ENCODE measurements at places on chromosomes 12 and 14.

DNA sequence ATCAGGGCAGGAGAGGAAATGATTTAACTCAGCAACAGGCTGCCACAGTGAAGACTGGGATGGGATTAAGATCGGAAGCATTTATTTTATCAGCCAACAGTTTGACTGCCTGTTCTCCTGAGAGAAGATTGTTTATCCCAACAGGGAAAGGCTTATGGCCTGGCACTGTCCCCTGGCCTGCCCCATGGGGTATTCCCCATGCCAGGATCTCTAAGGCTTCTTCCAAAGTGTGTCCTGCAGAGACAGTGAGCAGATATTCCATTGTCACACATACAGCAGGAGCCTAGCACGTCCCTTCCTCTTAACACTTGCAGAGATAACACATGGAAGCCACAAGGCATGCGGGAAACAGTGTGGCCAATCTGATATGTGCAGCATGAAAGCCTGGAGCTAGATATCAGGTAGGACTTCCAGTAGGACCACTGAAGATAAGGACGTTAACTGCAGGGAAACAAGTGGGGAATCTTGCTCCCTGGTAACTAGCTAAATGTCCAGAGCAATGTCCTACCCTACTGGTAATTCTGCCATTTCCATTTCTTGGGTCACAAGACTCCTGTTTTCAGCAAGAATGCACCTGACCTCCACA lies 48.2 kb downstream of the IQSEC3 start:
- DNase-seq: no peak

DNA sequence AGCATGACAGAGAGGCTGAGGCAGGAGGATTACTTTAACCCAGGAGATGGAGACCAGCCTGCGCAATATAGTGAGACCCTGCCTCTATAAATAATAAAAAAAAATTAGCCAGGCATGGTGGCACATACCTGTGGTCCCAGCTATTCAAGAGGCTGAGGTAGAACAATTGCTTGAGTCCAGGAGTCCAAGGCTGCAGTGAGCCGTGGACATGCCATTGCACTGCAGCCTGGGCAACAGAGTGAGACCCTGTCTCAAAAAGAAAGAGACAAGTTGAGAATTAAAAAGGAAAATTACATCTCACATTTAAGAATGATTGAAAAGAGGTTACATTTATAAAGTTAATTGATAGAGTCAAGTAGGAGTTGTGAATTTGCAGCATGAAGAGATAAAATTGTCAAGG lies 91.4 kb upstream of the TMPO start:
- no peak for DNase-seq

DNA sequence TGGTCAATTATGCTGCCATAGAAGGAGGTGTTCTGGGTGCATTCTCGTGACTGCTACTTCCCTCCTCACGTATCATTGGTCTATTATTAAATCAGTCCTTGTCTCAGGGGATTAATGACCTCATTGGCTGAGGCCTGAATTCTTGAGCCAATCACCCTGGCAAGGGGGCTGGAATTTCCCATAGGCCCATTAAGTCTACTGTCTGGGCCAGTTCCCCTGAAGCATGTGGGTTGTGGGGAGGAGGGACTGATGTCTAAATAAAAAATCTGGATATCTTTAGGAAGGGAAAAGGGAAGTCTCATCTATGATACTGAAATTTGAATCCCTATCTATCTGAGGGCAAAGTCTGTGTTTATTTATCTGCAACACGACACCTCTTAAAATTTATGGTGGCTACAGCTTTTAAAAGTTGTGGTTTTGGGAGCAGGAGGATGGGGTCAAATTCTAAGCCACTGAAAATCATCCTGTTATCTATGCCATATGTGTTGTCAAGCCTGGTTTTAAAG lies 71.9 kb downstream of the DYRK2 start:
- no peak for DNase-seq

- no peak for DNase-seq
Observed at GRCh38 chr12:130698106-130698505, 18.0 kb downstream of the RIMBP2 start.

DNA sequence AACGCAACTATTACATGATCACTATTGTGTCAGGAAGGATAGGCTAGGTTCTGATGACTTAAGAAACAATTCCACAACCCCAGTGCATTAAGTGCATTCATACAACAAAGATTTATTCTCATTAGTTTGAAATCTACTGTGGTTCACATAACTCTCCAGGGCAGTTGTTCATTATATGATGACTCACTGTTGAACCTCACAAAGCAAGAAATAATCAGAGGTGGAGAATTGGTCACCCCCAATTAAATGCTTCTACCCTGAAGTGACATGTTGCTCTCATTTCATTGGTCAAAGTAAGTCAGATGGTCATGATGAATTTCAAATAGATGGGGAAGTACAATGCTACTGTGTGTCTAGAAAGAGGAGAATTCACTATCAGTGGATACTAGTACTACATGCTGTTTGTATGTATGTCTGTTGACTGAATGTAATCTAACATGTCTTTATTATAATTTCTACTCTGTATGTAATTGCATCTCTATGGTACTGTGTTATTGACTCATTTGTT lies 6.1 kb upstream of the HELB start:
- DNase-seq: no peak

All from stimulated activated CD8-positive, alpha-beta memory T cell treated with anti-CD3 and anti-CD28 coated beads, Interleukin-4, amount 100 ng/mL, for 4 hours (primary cell).